Activated naive CD4-positive, alpha-beta T cell treated with anti-CD3 and anti-CD28 coated beads, Interleukin-2, amount 50 U/mL, for 72 hours (primary cell): ENCODE measurements at places on chromosomes 2 and 18. TPM values are rescaled to one million over a fixed set of nuclear protein-coding genes. Genes with fewer than 3 reads are reported as not detected.

GRCh38 chr18:23458830-23459529, 5.9 kb downstream of the RIOK3 start:
- no peak for DNase-seq

The CNRIP1 gene
- total RNA-seq: not detected

DNA sequence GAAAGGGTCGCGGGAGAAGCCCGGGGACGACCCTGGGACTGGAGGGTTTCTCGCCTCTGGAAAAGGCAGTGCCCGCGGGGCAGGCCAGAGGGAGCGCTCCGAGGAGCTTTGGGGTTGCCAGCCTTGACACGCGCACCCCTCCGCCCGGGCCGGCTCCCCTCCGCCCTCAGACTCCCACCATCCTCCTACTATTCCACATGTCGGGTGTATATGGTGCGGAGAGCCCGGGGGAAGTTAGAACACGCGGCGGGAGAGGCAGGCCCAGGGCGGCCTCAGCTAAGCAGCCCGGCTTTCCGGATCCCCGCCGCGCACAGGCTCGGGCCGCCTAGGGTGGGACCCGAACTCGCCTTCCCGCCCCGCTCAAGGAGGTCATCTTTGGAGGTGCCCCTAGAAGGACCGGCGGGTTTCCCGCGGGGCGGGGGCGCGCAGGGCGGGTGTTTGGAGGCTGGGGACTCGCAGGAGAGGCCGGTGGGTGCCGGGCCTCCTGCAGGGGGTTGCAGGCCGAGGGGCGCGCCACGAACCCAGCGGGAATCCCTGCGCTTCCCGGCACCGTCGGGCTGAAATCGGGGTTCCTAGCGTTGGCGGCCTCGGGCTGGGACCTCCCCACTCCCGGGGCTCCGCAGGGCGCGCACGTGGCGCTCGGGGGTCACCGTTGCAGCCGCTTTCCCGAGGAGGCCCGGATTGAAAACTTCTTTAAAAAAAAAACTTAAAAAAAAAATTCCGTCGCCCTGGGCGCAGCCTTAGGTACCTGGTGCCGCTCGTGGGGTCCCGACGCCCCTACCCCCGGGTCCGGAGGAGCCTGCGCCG, 3.7 kb downstream of the NFATC1 start:
- peak; percentile 69 for DNase-seq

GRCh38 chr18:48855422-48856377, 95.1 kb downstream of the SMAD7 start:
- no peak for DNase-seq

DNA sequence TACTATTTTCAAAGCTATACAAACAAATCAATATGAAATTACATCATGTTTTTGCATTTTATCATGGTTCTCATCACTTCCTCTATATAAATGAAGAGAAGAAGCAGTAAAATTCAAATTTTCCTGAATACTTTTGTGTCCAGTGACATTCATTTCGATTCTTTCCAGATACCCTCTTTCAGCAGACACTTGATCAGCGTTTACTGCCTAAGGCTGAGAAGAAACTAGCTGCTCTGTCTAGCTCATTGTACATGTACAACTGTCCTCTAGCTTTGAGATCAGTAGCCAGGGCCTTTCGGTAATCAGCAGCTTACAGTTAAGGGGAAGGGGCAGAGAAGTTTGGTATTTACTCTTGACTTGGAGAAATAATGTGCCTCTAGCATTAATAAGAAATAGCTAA, 4.8 kb downstream of the VRK2 start:
- DNase-seq: no peak

GRCh38 chr2:144357623-144358373, 162.1 kb downstream of the ZEB2 start:
- DNase-seq: peak; percentile 7

The GAREM2 gene
- total RNA-seq: 10.4 TPM

The SLC4A5 gene
- total RNA-seq: 0.89 TPM

GRCh38 chr2:213119061-213119809, 32.2 kb downstream of the IKZF2 start:
- peak; percentile 54 for DNase-seq

DNA sequence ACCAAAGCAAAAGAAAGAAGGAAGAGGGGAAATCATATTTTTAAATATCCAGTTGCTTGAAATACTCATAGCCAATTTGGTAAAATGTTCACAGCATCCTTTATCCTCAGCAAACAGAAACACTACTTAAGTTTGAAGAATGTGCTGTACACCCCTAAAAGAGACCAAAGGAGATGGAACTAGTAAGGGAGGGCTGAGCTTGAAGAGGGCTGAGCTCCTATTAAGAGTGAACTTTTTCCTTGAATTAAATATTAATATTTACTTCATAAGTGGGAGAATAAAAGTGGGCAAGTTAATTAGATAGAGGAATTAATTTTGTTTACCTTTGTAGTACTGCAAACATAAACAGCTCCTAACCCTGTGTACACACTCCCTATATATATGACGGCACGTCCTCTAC, 7.0 kb downstream of the EVX2 start:
- DNase-seq: no peak

- no peak for DNase-seq
Observed at GRCh38 chr2:188917632-188918031, 56.5 kb upstream of the COL3A1 start.

DNA sequence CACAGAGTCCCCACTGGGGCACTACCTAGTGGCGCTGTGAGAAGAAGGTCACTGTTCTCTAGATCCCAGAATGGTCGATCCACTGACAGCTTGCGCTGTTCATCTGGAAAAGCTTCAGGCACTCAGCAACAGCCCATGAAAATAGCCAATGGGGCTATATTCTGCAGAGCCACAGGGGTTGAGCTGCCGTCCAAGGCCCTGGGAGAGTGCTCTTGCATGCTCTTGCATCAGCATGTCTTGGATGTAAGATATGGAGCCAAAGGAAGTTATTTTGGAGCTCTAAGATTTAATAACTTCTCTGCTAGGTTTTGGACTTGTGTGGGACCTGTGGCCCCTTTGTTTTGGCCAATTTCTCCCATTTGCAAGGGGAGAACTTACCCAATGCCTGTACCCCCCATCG, 164.7 kb upstream of the HNMT start:
- no peak for DNase-seq

GRCh38 chr2:138486363-138487198, 15.0 kb upstream of the SPOPL start:
- no peak for DNase-seq

The DNAJC5G gene
- not detected for total RNA-seq

The ADCYAP1 gene
- total RNA-seq: not detected

- no peak for DNase-seq
Observed at GRCh38 chr2:213015387-213016165, 135.8 kb downstream of the IKZF2 start.

DNA sequence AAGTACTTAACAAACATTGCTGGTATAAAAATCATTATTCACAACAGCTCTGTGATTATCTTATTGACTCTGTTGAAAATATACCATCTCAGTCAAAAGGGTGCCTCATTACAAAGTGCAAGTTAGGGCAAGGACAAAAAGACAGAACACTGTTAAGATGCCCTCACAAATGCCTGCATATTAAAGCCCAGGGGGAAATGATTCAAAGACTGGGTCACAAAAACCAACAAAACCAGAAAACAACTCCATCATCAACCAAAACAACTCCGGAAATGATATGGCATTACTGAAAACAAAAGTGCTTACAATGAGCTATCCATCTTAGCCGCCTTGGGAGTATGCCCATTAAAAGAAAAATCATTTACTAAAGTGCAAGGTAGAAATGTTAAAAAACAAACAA, 9.9 kb downstream of the PLA2R1 start:
- no peak for DNase-seq

The HNMT gene
- not detected for total RNA-seq

The FABP1 gene
- total RNA-seq: not detected

The ANKRD29 gene
- total RNA-seq: not detected

- DNase-seq: no peak
Observed at GRCh38 chr2:238339814-238340213, 19.5 kb downstream of the TRAF3IP1 start.

- DNase-seq: no peak
Observed at GRCh38 chr2:70240599-70240998, 7.8 kb downstream of the TIA1 start.

- no peak for DNase-seq
Observed at GRCh38 chr2:41736586-41736985, 311.2 kb upstream of the PKDCC start.
